ENCODE measurements at places on chromosomes 12 and 14.

- DNase-seq, result no peak
Observed at GRCh38 chr12:57760347-57760982, 5.6 kb downstream of the MARCHF9 start.

- DNase-seq, result no peak
Observed at GRCh38 chr14:89128311-89129026, 288.6 kb downstream of the FOXN3 start.

DNA sequence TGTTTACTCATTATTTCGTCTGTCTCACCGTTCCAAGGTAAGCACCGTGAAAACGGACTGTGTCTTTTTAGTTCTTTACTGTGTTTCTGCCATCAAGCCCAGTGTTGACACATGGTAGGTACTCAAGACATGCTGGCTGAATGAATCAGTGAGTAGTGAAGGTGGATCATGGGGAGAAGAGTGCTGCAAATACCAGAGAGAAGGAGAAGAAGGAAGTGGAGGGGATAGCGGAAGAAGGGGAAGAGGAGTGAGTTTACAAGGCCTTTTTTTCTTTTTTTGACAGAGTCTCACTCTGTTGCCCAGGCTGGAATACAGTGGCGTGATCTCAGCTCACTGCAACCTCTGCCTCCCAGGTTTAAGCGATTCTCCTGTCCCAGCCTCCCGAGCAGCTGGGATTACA lies 54.6 kb downstream of the ETV6 start:
- DNase-seq, result no peak

DNA sequence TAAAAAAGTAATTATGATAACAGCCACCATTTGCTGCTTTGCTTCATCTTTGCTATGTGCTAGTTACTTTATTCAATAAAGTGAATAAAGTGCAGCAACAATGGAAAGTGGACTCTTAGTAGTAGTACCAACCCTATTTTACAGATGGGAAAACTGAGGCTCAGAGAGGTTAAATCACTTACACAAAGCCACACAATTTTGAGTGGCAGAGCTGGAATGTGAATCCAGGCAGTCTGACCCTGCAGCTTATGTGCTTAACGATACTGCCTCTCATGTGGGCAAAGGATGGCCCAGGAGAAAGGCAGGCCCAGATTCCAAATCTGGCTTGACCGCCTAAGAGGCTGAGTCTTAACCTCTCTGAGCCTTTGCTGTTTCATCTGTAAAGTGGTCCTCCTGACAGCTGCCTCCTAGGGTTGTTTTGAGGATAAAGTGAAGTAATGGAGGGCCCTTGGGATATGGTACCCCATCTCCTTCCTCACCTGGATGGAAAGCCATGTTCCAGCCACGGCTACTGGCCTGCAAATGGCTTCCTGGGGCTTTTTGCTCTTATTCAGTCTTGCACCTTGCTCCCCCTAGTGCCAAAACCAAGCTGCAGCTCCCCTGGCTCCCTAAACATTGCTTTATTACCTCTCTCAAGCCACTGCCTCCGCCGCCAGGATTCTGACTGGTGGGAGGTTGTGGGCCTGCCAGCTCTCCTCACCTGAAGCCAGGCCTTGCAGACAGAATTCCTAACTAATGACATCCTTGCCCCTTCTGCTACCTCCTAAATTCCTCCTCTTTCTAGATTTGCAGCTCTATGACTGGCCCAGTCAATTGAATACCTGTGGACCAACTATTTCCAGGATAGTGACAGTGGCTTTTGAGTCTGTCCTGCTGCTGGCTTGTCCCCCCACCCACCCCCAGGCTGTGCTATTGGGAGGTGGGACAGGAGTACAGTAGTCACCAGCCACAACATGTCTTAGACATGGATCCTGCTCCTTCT lies 283.3 kb upstream of the PWP1 start:
- DNase-seq, result peak; percentile 78

GRCh38 chr12:94100990-94101737 lies 47.2 kb upstream of the PLXNC1 start:
- peak; percentile 77 for DNase-seq

- peak; percentile 17 for DNase-seq
Observed at GRCh38 chr14:45254771-45255170, 1.8 kb upstream of the MIS18BP1 start.

DNA sequence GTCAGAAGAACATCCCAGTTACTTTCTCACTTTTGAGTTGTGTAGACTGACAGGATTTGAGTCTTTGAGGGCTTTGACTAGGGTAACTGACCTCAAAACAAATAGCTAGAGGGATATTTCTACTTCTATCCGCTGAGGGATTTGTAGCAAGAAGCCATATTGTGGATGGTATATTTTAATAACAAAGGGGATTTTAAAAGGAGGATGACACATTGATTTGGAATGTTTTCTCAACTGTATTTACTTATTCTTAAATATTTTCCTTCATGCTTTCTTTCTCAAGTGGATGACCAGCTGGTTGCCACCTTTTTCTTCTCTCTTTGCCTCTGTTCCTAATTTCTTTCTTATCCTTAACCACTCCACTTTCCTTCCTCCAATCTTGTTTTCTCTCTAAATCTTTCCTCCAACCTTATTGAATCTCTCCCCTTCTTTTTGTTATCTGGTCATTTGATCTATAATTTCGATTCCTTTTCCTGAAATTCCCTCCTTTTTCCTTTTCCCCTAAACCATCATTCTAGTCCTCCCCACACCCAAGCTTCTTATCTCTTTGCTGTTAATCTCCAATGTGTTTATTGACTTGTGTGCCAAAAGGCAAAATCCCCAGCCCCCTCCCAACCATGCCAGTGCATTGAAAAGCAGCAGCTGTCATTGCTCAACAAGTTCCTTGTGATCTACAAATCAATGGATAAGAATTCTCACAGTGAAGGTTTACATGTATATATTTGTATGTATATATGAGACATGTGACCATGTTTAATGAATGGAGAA lies 411.6 kb downstream of the RAD51B start:
- DNase-seq, result no peak

GRCh38 chr12:57127726-57128518 lies at the start of gene LRP1:
Gene LRP1, plus strand, starts transcription at chr12:57128483. Its CDS starts 482 bp downstream, at chr12:57128965.
- DNase-seq, result peak; percentile 74

- peak; percentile 61 for DNase-seq
Observed at GRCh38 chr12:57934819-57935218, 6.5 kb upstream of the ATP23 start.

DNA sequence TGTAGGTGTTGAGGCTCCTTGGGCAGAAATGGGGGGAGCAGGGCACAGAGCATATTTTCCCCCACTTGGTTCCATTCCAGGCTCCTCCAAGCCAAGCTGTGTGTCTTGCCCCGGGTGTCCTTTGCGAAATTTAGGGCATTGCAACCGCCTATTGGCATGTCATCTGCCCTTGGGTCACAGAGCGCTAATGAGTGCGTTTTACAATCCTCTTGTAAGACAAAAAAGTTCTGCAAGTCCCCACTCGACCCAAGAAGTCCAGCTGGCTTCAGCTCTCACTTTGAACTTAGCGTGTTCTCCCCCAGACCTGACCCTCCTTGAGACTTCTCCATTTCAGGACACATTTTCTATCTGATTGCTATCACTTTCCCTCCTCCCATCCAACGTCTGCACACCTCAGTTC lies 6.1 kb upstream of the LRTM2 start:
- no peak for DNase-seq

DNA sequence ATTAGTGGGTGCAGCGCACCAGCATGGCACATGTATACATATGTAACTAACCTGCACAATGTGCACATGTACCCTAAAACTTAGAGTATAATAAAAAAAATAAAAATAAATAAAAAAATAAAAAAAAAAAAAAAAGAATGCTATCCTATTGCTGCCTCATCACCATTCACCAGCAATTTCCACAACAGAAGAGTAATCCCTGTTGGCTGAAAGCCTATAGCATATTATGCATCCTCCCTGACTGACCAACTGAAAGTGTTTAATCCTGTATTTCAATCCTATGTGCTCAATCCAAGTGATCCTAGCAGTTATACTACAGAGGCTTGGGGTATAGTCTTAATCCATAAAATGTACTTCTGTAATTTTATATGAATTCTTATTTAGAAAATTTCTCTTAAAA lies 18.5 kb downstream of the DICER1 start:
- no peak for DNase-seq

- no peak for DNase-seq
Observed at GRCh38 chr12:109127533-109128242, 11.3 kb downstream of the ACACB start.

GRCh38 chr14:85595981-85596380 lies 66.0 kb downstream of the FLRT2 start:
- DNase-seq, result no peak

DNA sequence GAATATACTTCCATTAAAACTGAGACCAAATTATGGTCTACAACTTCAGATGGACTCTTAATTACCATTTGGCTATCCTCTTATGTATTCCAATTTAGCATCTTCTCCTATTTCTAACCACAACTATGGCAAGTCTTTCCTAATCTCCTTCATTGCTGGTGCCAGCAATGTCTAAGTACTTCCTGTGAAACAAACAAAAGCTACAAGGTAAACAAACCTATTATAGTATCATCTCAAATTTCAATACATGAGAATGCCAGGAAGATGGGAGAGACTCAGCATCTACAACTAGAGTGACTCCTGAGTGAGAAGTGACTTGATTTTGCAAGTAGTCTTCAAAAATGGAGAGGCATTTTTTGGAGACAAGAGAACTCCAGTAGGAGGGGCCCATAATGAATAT lies 202.9 kb upstream of the ATXN7L3B start:
- no peak for DNase-seq

DNA sequence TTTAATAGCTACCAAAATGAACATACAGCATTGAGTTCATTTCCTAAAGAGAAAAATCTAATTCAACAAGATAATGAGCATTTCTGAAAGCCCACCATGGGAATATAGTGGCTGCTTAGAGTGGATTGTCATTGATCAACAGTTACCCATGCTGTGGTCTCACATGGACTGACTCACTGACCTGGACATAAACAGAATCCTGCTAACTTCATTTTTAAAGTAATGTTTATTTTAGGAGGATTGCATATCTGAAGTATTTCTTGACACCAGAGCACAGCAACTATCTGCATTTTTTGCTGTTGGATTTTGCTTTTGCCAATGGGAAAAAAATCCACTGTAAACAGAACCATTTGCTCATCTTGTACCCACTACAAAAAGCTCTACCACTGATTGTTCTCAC lies 71.7 kb downstream of the KCNC2 start:
- DNase-seq, result no peak

DNA sequence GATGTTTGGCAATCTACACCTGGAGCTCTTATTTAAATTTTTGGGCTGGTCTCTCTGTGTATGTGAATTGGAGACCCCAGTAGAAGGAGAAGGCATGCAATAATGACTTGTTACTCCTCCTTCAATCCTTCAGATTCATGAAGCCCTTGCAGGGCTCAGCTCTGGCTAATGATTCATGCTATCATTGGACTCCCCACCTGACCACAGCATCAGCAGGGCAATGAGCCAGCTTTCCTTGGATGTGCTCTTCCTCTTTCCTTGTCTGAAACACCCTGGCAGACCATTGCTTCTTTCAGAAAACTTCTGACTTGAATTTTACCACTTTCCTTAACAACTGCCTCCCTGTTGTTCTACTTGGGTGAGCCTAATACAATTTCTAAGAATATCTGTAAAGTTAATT lies 1019.2 kb downstream of the AACS start:
- DNase-seq, result no peak

- no peak for DNase-seq
Observed at GRCh38 chr12:11666131-11667050, 16.9 kb downstream of the ETV6 start.

DNA sequence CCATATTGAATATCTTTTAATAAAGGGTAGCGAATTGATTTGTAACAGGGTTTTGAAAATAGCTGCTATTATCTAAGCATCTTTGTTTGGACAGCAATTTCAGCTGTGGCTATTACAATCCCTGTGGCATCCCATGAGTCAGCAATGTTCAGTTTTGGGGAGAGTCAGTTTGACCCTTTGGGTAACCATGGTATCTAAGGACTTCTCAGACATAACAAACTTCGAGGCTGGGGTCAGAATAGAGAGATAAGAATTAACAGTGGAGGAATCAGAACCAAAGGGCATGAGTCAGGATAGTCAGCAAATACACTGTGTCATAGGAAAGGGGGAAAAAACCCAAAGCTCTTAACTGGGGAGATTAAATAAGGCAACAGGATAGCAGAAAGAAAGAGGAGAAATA lies 11.7 kb upstream of the PTHLH start:
- no peak for DNase-seq

DNA sequence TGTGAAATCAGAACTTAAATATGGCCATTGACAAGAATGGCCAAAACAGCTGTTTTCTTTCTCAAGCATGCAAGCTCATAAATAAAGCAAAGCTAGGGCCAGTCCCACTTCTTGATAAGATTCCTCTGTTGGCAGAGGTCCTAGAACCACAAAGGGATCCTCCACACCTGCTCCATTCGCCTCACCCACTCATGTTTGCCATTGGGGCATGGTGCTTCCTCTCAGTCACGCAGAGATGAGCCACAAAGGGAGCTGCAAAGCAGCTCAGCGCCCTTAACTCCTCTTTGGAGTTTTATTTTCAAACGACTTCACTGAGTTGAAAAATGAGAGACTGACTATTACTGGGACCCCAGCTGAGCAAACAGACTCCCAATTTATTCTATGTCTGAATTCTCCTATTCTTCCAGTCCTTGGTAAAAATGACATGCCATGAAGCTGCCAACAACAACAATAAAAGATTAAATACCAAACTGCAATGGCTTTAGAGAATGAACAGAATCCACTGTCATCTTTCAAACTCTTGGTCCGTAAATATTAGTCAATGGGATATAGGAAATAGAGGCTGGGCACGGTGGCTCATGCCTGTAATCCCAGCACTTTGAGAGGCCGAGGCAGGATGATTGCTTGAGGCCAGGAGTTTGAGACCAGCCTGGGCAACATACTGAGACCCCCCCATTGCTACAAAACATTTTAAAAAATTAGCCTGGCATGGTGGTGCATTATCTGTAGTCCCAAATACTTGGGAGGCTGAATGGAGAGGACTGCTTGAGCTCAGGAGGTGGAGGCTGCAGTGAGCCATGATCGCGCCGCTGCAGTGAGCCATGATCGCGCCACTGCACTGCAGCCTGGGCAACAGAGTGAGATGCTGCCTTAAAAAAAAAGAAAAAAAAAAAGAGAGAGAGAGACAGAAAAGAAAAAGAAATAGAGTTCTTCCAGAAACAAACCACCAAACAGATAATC lies 16.4 kb downstream of the MANSC1 start:
- no peak for DNase-seq

- no peak for DNase-seq
Observed at GRCh38 chr14:94049625-94050023, 23.5 kb downstream of the OTUB2 start.

DNA sequence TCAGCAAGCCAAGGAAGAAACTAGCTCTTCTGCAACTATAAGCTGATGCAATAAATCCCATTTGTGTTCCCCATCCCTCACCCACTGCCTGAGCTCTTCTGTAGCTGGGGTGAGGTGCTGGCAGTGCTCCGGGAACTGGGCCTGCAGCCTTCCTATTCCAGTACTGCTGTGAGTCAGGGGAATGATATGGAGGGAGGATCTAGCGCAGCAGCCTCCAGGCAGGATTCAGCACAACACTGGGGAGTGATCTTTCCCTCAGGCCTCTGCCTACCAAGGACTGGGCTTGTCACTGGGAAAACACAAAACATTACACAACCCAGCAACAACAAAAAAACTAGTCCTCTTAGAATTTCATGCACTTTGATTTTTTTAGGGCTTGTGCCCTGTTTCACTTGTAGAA lies 58.7 kb downstream of the ST8SIA1 start:
- no peak for DNase-seq

GRCh38 chr14:24430143-24430681 lies 458 bp downstream of the KHNYN start:
- peak; percentile 74 for DNase-seq
